ENCODE measurements at places on chromosomes 2 and 18.

- peak; percentile 84 for DNase-seq
Observed at GRCh38 chr2:237662671-237663093, 35.3 kb downstream of the LRRFIP1 start.

GRCh38 chr2:74833418-74834233, at the start of gene HK2:
HK2 (plus strand) TSS chr2:74834127; CDS start chr2:74834581, 454 bp downstream.
- DNase-seq, result peak; percentile 79

GRCh38 chr18:50172367-50172766, 22.6 kb downstream of the MYO5B start:
- DNase-seq, result no peak

DNA sequence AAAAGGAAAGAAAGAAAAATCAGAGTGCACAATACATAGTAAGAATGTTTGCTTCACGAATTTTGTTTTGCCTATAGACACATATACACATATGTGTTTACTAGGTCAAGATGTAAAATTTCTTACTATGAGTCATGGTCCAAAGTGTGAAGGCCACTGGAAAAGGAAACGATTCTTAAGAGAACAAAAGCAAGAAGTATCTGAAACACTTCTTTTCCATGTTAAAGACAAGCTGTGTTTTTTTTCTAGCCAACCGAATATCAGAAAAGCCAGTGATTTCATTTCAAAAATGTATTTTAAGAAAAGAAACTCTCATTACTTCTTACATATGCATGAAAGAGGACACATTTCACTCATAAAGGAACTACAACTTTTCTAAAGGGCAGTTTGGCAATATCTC, 24.9 kb downstream of the PECR start:
- DNase-seq, result no peak

- no peak for DNase-seq
Observed at GRCh38 chr2:59232394-59233165, 991.5 kb upstream of the FANCL start.

- no peak for DNase-seq
Observed at GRCh38 chr2:135942936-135943688, 42.3 kb downstream of the DARS1 start.

Measured in gastrocnemius medialis (tissue), 4 donors.